Cerebellar nuclear complex (tissue), 1 donor: ENCODE measurements at places on chromosomes 12 and 14.
A peak's percentile ranks its signal among the peaks of the same experiment; 100 is the strongest.

GRCh38 chr12:88208661-88209060 lies 66.6 kb downstream of the TMTC3 start:
- DNase-seq: no peak

DNA sequence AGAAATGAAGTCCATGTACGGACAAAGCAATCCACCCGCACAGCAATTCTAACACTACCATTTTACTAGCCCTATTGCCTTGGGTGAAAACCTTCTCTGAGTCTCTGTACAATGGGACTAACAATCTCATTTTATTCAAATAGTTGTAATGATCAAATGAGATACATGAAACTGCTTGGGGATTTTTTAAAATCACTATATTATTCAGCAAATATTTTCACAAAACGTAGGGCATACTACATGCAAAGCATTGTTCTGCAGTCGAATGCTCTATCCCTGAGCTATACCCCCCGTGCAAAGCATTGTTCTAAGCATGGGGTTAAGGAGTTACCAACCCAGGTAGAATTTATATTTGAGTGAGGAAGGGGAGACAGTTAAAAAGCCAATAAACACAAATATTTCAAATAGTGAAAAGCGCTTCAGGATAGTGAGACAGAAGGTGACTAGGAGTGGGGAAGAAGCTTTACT lies 554 bp upstream of the ATF7 start:
- DNase-seq: no peak

- no peak for DNase-seq
Measured at GRCh38 chr14:50067723-50068495, 48.5 kb downstream of the VCPKMT start.

DNA sequence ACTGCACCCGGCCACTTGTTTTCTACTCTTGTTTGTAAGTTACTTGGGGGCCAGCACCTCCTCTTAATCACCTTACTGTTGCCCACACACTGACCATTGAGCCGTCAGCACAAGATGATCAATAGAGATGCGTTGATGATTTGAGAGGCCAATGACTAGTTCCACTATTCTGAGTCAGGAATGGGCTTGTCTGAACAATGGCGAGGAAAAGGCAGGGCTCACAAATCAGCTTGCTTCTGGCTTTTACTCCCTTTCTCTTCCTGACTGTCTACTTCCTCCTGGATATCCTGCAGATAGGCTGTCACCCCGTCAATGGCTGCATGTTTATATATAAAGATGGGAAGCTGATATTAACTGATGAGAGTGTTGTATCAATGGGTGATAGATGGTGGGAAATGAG lies 29.1 kb upstream of the HDAC7 start:
- no peak for DNase-seq

- DNase-seq: no peak
Measured at GRCh38 chr12:92854344-92854743, 74.8 kb downstream of the EEA1 start.

DNA sequence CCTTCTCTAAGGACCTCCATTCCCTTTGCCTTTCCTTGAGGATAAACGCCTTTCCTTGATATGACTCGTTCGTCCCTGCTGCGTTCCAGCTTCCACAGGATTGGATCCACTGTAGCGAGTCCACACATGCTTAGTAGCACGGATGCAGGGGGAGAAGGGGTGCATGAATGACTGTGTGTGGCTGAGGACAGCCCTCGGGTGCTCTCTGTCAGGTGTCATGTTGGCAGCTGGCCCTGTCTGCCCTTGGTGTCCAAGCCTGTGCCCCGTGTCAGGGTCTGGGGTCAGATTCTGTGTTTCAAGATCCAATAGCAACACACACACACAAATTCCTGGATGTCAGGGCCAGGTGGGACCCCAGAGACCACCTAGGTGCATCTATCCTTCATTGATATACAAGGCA lies 17.5 kb upstream of the KRT80 start:
- no peak for DNase-seq

DNA sequence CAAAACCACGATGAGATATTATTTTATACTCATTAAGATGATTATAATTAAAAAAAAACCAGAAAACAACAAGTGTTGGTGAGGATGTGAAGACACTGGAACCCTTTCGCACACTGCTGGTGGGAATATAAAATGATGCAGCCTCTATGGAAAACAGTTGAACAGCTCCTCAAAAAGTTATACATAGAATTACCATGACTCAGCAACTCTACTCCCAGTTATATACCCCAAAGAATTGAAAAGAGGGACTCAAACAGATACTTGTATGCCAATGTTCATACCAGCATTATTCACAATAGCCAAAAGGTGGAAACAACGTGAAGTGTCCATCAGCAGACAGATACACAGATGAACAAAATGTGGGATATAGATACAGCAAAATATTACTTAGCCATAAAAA lies 53.1 kb downstream of the TAOK3 start:
- DNase-seq: no peak

GRCh38 chr12:45674181-45674977 lies 55.1 kb upstream of the ARID2 start:
- no peak for DNase-seq

- DNase-seq: no peak
Measured at GRCh38 chr12:115687094-115687493, 590.4 kb downstream of the MED13L start.

- DNase-seq: no peak
Measured at GRCh38 chr12:2364631-2365051, 311.9 kb downstream of the CACNA1C start.

- no peak for DNase-seq
Measured at GRCh38 chr12:50240096-50240791, 43.1 kb downstream of the LIMA1 start.

- DNase-seq: no peak
Measured at GRCh38 chr12:23446746-23447145, 502.7 kb downstream of the SOX5 start.

- DNase-seq: no peak
Measured at GRCh38 chr14:28321475-28322244, 444.9 kb upstream of the FOXG1 start.

- no peak for DNase-seq
Measured at GRCh38 chr12:113853491-113853890, 112.6 kb downstream of the RBM19 start.

DNA sequence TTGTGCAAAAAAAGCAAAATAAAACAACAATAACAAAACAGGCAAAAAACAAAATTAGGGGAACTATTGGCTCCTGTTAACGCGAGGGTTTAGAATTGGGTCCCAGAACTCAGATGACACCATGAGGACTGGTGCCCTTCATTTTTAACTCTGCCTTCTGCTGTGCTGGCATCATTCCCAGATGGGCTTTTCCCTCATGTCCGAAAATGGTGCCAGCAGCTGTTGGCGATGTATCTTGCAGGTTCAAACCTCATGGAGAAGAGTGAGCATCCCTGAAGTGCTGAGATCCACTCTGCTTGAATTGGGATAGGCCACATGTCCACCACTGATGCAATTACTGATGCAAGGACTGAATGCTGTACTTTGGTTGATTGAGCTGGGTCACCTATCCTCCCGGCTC lies 61.1 kb downstream of the MYRFL start:
- peak; percentile 49 for DNase-seq

GRCh38 chr14:35687335-35687939 lies 121.7 kb downstream of the RALGAPA1 start:
- DNase-seq: no peak

GRCh38 chr14:54125109-54125508 lies 168.5 kb upstream of the BMP4 start:
- DNase-seq: no peak

DNA sequence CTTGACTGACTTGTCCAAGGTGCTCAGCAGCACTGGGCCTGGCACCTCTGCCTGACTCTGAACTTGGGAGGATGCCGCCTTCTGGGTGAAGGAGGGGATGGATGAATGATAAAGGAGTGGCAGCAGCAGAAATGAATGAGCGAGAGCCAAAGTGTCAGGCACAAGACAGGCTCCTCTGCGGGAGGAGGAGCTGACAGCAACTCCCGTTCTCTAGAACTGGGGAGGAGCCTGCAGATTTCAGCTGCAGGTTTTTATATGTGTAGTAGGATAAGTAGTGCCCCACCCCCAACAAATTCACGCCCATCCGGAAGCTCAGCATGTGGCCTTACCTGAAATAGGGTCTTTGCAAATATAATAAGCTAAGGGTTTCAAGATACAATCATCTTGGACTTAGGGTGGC lies 33.1 kb downstream of the SLC8B1 start:
- no peak for DNase-seq

DNA sequence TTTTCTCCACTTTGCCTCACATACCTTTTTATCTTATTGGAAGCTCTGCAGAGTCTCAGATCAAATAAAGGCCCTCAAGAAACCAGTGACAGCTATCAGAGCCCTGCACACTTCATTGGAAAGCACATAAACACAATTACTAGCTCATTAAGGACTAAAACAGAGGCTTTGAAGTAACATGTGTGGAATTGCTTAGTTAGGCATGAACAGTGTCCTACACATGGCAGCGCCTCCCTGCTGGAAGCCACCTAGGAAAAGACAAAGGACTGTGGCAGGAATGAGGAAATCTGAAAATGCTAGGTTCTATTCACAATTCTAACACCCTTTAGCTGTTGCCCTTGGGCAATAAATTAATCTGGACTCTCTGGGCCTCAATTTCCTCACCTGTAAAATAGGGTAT lies 89.4 kb downstream of the SUDS3 start:
- DNase-seq: no peak

GRCh38 chr12:27975222-27976136 lies 2.9 kb upstream of the PTHLH start:
- DNase-seq: no peak

DNA sequence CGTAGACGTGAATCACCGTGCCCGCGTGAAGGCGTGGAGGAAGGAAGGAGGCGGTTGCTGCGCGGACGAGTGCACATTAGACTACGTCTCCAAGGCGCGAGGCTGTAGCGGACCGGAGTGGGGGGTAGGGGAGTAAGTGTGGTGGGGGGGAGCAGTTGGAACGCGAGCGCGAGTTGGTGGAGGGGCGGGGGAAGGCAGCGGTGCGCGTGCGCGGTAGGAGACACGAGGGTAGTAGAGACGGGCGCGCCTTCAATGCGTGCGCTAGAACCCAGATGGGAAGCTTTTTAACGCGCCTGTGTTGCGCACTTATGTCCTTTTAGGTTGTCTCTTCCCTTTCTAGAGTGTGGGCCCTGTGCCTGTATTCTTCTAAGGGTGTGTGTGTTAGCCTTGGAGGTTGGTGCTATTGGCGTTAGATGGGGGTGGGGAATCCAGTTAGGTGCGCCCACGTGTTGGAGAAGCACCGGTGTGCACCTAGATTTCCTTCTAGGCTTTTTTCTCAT lies 604 bp downstream of the EIF4B start:
- DNase-seq: no peak

- DNase-seq: no peak
Measured at GRCh38 chr14:44960146-44960545, 1.6 kb downstream of the KLHL28 start.

GRCh38 chr12:97283297-97283696 lies 179.3 kb upstream of the RMST start:
- DNase-seq: no peak

DNA sequence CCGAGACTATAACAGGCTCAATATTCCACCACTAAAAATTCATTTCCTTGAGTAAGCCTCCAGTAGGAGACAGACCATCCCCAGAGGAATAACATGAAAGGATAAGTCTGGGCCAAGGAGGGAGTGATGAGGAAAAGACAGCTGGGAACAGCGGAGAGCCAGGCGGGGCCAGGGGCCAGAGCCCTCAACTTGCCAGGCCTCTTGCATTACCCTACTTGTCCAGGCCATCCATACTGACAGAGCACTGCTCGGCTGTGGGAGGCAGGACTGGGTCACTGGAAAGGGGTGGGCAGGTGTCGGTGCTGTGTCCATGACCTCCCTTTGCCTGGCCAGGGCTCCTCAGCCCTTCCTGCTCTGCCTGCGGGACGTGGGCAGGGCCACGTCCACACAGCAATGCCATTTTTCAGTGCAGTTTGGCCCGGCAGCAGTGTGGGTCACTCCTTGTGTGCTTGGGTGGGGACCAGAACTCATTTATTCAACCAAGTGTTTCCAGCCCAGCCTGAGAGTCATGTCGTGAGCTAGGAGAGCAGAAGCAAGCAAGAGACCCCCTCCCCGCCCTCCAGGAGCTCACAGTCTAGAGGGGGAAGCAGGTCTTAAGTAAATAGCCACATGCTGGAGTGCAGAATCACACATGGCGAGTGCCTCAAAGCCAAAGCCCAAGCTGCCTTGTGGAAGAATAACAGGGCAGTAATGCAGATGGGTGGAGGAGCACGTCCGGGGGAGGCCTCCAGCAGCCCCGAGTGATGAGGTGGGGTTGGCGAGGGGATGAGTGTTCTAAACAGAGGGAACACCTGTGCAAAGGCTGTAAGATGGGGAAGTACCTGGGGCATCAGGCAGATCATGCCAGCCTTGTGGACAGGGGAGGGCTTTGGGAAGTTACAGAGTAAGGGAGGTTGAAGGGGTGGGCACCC lies 8.9 kb upstream of the FAIM2 start:
- no peak for DNase-seq

DNA sequence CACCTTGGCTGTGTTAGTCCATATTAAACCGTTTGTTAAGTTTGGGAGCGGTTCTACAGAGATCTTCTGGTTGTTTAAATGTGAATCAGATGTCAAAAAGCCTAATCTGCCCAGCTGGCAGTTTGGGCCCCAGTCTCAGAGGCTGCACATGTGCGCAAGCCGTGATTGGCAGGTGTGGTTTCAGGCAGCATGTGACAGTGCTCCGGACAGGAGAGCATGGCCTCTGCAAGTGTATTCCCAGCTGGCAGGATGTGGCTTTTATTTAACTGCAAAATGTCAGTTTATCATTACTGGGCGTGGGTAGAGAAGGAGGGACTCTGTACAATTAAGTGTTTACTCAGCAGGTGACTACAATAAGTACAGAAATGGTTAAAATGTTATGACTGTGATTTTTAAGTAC lies 77.5 kb downstream of the PELI2 start:
- no peak for DNase-seq

GRCh38 chr12:16504200-16504599 lies 101.8 kb downstream of the LMO3 start:
- no peak for DNase-seq
